Endothelial cell (in vitro differentiated cells): ENCODE measurements at places on chromosomes 5 and 9. TPM values are rescaled to one million over a fixed set of nuclear protein-coding genes. Genes with fewer than 3 reads are reported as not detected.
A peak's percentile ranks its signal among the peaks of the same experiment; 100 is the strongest.

- DNase-seq = peak; percentile 37
Measured at GRCh38 chr5:31531543-31531887, 378 bp downstream of the DROSHA start.

DNA sequence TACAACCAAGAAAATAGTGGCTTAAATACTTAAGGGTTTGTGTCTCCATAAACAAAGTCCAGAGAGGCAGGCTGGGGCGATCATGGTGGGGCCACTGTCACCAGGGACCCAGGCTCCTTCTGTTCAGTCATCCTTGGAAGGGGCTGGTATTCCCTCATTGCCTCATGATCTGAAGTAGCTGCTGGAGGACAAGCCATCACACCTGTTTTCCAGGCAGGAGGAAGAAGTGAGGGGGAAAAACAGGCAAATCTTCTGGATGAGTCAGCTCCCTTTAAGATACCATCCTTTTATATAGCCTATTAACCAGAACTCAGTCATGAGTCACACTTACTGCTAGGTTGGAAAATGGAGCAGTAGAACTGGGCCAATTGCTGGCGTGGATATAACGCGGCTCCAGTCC is 92.3 kb downstream of the DAP start:
- no peak for DNase-seq

DNA sequence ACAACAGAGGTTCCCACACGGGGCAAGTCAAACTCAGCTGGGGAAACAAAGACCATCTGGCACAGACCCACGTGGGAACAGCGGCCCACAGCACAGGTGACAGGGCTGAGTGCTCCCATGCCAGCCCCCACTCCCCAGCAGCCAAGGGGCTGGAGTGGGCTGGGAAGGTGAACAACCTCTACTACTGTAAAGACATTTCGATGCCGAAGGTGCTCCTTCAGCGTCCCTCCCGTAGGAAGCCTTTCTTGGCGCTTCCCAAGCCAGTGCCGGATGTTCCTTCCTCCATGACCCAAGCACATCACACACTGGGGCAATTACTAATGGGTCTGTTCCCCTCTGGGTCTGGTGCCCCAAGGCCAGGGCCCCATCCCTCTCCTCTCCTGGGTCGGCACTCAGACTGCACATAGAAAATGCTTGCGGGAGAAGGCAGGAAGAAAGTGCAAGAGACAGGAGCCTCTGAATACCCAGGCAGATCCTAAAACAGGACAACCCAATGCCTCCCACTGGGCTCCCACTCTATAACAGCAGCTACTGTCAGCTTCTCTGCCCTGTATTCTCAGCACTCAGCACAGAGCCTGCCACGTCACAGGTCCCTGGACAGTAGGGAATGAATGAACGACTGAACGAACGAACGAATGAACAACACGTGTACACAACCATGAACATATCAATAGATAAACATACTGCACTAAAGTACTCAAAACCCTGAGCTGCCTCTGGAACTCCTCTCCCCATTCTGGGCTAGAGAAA is 77.0 kb upstream of the LRRTM2 start:
- no peak for DNase-seq

- DNase-seq = no peak
Measured at GRCh38 chr9:132595319-132595718, 12.9 kb downstream of the BARHL1 start.

- DNase-seq = no peak
Measured at GRCh38 chr5:17748201-17748600, 113.9 kb downstream of the TAF11L14 start.

- DNase-seq = no peak
Measured at GRCh38 chr5:168031614-168032013, 259.8 kb upstream of the WWC1 start.

DNA sequence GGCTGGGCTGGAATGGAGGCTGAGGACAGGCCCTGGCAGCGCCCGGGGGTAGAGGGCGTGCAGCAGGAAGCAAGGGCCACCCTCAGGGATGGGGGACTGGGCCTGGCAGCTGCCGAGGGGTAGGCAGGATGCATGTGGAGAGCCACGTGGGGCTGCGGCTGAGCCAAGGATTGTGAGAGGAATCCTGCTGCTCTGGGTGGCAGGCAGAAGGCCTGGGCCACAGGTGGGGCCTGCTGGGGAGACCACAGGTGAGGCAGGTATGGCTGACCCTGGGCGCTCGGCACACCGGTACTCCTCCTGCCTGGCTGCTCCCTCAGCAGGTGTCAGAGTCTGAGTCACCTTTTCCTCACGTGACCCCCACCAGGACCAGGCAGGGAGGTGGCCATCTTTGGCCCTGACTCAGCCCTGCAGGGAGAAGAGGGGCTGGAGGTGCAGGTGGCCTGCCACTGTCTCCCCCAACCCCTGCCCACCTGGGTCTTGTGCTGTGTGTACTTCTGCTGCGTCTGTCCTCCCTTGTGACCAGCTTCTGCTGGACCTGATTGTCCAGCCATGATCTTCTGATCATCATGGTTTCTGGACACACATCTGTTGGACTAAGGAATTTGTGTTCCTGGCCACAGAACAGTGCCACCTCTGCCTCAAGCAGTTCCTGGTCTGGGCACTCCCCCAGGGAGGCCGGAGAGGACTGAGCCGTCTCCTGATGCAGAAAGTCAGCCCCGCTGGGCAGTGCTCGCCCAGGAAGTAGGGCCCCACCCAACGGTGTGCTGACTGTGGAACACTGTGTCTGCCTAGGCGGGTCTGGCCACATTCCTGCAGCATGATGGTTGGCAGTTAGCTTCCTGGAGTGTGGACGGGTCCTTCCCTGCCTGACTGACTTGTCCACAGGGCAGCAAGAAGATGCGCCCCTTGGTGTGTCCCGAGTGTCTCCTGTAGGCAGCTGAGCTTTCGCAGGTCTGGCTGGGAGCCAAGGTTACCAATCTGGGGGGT is 6.4 kb downstream of the ARRDC1 start:
- no peak for DNase-seq

DNA sequence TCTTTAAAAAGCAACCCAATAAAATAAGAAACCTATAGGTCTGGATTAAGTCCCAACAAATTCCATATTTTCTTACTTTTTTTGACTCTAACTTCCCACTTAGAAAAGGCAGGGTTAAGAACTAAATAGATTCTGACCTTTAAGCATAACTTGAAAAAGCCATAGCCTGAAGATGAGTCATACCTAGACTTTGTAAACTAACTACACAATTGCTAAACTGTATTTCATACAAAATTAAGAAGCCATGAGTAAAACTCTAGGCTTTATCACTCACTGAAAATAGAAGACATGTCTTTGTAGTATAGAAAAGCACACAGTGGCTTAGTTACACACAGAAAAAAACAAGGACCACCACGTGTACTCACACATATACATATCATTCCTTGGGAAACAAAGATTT is 51.5 kb downstream of the MLLT3 start:
- no peak for DNase-seq

- no peak for DNase-seq
Measured at GRCh38 chr9:116232424-116233159, 79.0 kb downstream of the PAPPA start.

DNA sequence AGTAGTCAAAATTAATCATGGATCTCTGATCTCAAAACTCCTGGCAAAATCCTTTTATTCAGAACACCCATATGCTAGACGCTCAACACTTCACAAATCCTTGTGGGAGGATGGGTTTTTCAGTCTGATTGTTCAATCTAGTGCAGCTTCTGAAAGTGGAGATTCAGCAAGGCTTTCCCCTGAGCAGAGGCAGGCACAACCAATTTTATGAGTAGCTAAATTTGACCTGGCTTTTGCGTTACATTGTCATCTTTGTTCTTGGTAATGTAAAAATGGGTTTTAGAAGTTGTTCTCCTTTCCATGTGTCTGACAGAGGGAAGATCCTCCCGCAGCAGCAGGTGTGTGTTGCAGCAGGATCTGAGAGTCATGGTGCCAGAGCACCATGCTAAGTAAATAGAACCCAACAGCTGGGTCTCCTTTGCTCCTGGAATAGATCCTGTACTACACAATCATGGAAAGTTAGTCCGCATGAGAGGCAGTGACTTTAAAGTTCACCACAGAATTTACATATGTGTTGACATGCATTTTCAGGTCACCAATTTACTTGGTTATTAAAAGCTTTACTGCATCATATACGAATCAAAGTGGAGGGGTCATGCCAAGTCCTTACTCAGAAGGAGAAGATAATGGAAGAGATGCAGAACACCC is 70.1 kb upstream of the MEF2C start:
- no peak for DNase-seq

DNA sequence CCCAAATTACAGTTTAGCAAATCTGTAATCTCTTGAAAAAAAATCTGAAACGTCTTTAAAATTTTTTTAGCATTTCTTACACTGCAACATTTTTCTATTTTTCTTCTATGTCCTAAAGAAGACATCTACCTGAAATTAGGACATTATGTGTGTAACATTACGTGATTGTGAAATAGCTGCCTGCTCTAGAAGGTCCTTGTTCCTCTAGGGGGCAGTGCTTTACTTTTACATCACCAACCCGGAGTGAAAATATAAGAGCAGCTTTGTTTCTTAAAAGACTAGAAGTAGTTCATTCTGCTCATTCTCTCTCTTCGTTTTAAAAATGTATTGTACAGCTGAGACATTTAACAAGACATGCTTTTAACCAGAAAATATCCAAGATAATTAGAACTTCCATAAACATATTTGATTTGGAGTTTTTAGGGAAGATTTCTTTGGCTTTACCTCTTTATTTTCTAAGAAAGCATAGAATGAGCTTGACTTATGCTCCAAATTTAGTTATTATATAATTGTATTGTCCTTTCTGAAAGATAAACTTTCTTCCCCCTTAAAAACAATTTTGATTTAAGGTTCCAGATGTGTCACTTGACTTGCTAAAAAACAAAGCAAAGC is 48.1 kb upstream of the RIOK2 start:
- peak; percentile 46 for DNase-seq

DNA sequence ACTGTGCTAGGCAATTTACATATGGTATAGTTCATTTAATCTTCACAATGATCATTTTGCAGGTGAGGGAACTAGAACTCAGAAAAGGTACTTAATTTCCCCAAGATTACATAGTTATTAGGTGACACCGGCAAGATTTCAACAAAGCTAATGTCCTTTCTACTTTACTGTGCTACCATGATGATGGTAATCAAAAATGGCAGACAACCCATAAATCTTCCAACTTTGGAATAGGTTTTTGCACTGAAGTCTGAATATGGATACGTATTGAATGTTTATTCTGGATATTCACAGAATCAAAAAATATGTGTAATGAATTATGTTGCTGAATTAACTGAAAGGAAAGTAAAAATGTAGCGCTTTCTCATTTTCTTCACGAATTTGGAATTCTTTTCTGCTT is 13.8 kb downstream of the PDCD1LG2 start:
- DNase-seq = no peak

DNA sequence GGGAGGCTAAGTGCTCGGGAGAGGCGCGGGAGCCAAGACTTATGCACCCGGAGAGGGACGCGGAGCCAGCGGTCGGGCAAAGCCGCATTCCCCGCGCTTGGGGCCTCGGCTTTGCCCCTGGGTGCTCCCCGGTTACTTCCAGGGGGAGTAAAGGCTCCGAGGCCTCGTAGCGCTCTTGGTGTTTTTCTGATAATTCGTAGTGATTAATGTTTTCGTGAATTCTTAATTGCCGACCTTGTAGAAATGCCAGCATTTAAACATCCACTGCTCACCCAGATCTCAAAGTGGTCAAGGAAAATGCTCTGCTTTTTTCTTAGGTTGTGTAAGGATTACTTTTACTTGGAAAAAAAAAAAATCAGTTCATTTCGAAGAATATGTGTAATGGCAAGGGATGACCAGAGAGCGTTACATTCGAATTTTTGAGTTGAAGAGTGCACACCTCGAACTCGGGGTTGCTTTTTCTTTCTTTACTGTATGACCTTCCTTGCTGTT is 654 bp upstream of the TUT7 start:
- DNase-seq = no peak

GRCh38 chr5:52378237-52378636 is 409.5 kb upstream of the ITGA1 start:
- DNase-seq = no peak

- no peak for DNase-seq
Measured at GRCh38 chr5:14161825-14162556, 18.8 kb downstream of the TRIO start.

- DNase-seq = no peak
Measured at GRCh38 chr5:78543916-78544315, 104.7 kb downstream of the LHFPL2 start.

DNA sequence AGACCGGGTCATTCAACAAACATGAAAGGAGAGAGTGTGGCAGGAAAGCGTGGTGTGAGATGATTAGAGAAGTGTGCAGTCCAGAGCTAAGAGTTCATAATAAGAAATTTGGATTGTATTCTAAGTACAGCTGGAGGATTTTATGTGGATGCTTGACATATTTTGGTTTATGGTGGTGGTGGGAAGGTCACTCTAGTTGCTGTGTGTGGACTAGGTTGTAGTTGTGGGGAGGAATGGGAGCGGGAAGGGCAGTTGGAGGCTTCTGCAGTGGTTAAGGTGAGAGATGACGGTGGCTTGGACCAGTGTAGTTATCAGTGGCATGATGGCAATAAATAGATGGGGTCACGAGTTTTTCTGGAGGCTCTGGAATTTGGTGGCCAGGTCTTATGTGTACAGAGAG is 45.7 kb upstream of the GPR151 start:
- no peak for DNase-seq

- no peak for DNase-seq
Measured at GRCh38 chr9:129406278-129407225, 214.3 kb downstream of the C9orf50 start.

- no peak for DNase-seq
Measured at GRCh38 chr5:109659901-109660300, 29.8 kb upstream of the MAN2A1 start.

GRCh38 chr9:127449332-127449966 is 1.8 kb downstream of the RPL12 start:
- DNase-seq = no peak

DNA sequence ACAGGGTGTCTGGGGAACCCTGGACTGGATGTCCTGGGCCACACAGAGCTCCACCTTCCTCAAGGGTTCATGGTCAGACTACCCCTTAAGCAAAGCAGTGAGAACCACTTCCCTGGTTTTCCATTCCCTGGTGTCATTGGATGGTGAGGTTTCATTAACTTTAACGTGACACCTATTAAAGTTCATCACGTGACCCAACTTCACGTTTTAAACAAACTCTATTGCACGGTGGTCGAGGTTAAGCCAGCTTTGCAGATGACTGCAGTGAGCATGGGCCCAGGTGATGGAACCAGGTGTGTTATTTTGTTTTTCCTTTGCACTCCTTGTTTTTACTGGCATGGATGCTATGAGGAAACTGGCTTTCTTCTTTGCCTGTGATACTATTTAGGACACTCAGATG is 385.7 kb upstream of the IRX1 start:
- no peak for DNase-seq

DNA sequence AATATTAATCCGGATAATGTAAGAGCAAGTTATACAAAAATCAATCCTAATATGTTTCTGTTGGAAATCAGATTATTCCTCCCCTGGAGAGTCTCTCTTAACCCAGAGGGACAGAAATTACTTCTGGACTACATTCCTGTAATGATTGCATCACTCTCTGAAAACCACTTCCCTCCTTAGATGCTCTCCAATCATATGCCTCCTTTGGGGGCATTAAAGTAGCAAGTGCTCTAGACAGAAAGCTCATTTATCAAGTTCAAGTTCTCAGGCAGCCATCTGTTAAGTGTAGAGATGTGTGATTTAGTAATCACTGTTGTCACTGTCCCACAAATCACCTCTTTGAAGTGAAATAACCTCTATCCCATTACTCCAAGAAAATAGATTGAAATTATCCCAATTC is 247.1 kb downstream of the SLCO4C1 start:
- no peak for DNase-seq

The NEURL1B gene
- total RNA-seq = 0.13 TPM

The DENND4C gene
- 35.6 TPM for total RNA-seq

The OR1J2 gene
- total RNA-seq = not detected

The REEP5 gene
- 62.7 TPM for total RNA-seq

The LMBRD2 gene
- total RNA-seq = 5.1 TPM

The C6 gene
- total RNA-seq = not detected

The KIF4B gene
- total RNA-seq = 0.54 TPM

The ADRA1B gene
- not detected for total RNA-seq

The PNPLA7 gene
- 3.9 TPM for total RNA-seq
